Stimulated activated CD8-positive, alpha-beta memory T cell treated with anti-CD3 and anti-CD28 coated beads, Interleukin-4, amount 100 ng/mL, for 4 hours (primary cell): ENCODE measurements at places on chromosomes 3 and 15.
A peak's percentile ranks its signal among the peaks of the same experiment; 100 is the strongest.

DNA sequence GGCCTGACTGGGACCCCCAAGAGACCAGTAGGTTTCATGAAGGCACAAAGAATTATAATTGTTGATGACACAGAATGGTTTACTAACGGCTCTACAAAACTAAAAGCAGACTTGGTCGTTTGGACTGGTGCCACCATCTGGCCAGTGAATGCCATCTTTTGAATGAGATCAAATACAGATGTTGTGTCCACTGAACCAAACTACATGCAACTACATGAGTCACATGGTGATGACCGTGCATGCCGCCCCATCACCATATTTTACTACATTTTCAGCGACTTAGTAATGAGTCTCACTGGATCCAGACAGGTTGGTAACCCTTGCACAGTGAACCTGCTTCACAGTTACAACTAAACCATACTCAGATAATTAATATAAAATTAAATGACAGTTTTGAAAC is 803.3 kb downstream of the DIPK2A start:
- DNase-seq = no peak

- no peak for DNase-seq
Measured at GRCh38 chr3:193744048-193744821, 151.2 kb downstream of the OPA1 start.

DNA sequence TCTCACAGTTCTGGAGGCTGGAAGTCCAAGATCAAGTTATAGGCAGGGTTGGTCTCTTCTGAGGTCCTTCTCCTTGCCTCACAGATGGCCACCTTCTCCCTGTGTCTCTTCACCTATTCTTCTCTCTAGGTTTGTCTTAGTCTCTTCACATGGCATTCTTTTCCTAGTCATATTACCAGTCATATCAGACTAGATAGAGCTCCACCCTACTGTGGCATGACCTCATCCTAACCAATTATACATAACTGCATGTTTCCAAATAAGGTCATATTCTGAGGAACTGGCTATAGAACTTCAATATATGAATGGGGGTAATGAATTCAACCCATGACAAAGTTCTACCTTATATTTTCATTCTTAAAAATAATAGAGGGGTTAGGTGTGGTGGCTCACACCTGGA is 196.4 kb upstream of the UBE3A start:
- DNase-seq = no peak

GRCh38 chr15:82739086-82739485 is 29.4 kb upstream of the AP3B2 start:
- DNase-seq = no peak

GRCh38 chr15:45184562-45185041 is 3.2 kb downstream of the SHF start:
- DNase-seq = no peak

GRCh38 chr3:14340960-14341708 is 61.3 kb upstream of the SLC6A6 start:
- DNase-seq = no peak

DNA sequence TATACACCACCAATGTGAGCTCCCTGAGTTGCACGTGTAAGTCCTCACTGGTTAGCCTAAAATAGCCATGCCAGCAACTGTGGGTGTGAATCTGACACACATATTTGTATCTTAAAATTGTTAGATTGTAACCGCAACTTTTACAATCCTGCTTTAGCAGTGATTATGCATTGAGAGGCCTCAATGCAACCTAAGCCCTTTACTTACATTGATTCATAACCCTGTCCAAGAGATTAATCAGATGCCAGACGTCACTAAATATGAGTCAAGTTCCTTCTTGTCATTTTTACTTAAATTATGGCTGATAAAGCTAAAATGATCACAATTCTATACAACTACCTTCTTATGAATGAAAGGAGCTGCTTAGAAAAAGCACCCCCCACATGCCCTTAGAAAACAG is 46.9 kb downstream of the IL17RD start:
- no peak for DNase-seq

DNA sequence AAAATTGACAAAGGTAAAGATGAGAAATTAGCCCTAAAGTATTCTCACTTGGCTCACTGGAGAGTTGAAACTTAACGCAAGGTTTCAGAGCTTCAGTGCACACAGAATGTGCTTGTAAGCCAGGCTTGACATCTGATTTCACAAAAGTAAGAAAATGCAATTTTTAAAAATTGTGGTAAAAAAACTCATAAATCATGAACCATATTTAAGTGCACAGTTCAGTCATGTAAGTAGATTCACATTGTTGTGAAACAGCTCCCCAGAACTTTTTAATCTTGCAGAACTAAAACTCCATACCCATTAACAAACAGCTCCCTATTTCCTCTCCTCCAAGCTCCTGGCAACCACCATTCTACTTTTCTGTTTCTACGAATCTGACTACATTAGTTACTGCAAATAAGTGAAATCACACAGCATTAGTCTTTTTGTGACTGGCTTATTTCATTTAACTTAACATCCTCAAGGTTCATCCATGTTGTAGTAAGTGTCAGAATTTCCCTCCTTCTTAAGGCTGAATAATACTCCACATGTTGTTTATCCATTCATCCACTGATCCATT is 14.5 kb downstream of the RTP3 start:
- DNase-seq = no peak

GRCh38 chr3:11699083-11699427 is 55.3 kb upstream of the VGLL4 start:
- DNase-seq = no peak

GRCh38 chr3:22977042-22977441 is 226.1 kb upstream of the UBE2E2 start:
- DNase-seq = no peak

- DNase-seq = no peak
Measured at GRCh38 chr3:11776346-11776745, 70.3 kb downstream of the TAMM41 start.

DNA sequence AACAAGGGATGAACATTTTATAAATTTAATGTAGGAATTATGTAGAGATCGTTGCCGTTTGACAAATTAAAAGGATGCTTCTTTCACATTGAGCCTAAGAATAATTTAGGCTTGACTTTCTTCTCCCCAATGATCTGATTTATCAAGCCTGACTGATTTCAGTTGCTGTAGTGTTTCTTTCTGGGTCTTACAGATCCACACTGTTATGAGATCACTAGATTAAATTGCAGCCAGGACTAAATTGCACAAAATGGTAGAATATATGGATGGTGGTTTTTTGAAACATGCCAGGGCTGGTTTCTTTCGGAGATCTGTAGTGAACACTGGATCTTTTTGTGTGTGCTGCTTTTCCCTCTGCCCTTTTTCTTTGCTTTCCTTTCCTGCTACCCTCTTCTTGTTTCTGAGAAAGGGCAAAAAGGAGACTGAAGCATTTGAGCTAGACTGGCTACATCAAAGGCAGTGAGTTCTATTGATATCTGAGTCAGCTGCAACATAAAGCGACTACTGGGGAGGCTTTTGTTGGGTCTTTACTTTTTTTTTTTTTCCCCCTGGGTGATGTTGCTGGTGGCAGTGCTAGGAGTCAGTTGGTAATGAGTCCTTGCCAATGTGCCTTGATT is 83.0 kb downstream of the AKAP13 start:
- DNase-seq = no peak

DNA sequence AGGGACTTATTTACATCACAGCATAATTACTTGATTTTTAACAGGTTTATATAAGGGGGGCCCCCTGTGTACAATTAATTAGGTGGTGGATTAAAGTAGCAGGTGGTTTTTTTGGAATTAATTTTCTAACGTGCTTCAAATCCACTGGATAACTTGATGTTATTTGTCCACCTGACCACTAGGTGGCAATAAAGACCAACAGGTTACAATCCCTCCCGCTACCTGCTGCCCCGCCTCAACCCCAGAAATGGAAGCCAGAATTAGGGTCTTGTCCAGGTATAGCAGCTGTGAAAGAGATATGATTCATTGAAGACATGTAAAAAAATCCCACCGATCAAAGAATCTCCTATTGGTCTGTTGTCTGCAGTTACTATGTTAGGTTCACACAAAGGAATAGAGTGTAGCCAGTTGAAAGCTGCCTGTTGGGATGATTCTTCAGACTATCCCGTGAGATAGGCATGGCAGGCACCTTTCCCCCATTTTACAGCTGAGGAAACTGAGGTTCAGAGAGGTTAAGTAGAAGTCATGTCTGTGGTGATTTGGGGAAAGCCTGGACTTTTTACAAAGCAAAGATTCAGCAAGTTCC is 44.0 kb downstream of the MFSD1 start:
- DNase-seq = no peak

GRCh38 chr3:171951597-171951996 is 87.8 kb upstream of the FNDC3B start:
- no peak for DNase-seq

DNA sequence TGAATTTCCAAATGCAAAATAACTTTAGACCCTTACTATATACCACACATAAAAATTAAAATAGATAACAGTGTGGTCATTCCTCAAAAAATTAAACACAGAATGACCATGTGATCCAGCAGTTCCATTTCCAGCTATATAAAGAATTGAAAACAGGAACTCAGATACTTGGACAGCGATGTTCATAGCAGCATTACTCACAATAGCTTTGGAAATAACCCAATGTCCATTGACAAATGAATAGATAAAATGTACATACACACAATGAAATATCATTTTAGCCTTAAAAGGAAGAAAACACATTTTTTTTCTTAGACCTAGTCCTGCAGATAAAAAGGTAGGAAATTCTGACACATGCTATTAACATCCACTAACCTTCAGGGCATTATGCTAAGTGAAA is 26.7 kb downstream of the RAD51 start:
- DNase-seq = no peak

DNA sequence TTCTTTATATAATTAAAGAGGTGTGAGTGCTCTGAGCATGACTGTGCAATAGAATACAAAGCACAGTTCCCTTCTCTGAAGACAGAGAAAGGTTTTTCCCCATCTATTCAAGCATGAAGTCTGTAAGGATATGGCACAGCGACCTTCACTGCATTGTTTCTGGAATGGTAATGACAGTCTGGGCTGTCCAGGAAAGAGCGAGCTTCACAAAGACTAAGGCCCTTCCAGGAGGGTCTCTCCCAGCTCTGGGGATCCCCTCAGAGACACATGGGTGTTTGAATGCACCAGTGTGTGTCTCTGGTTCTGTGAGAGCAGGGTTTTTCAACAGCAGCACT is 179.9 kb upstream of the NR2E3 start:
- DNase-seq = no peak

- DNase-seq = no peak
Measured at GRCh38 chr15:33959844-33960548, 8.3 kb upstream of the CHRM5 start.

- no peak for DNase-seq
Measured at GRCh38 chr3:3848923-3849275, 49.7 kb downstream of the LRRN1 start.

- DNase-seq = no peak
Measured at GRCh38 chr15:27850981-27851857, 247.9 kb downstream of the OCA2 start.

GRCh38 chr3:196662711-196663571 is 23.4 kb downstream of the NRROS start:
- no peak for DNase-seq

DNA sequence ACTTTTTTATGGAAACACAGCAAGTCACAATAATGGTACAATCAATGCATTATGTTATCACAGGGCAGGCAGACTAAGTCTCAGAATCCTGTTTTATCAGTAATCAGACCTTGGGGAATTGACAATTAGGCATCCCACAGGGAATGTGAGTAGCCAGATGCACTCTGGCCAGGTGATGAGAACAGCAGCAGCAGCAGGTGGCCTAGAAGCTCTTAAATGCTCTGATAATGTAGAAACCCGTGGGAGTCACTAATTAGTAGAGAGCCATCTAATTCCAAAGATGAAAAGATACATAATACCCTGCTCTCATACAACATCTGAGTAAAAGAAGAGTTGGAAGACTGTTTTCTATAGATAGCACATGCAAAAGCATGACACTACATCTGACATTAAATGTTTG is 12.6 kb downstream of the CEP152 start:
- no peak for DNase-seq

- DNase-seq = no peak
Measured at GRCh38 chr15:42474827-42475226, 16.1 kb downstream of the ZNF106 start.

GRCh38 chr3:136250059-136250902 is at the start of gene PCCB:
Gene PCCB, plus strand, starts transcription at chr3:136250340. Its CDS starts 36 bp downstream, at chr3:136250376.
- peak; percentile 87 for DNase-seq

DNA sequence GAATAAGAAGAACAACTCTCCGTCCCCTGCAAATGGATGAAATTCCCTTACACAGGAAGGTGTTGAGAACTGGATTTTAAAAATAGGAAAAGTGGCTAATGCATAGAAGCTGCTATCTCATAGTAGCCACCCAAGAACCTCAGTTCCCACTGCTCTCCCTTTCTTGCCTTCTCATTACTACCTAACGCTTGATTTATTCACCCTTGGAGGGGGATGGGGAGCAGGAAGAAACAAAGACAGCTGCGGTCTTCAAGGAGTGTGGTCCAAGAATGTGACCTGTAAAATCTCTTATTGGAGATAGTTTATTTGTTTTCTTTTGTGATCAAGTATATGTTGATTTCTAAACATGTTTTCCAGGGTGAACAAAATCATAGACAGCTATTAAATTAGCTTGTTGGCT is 274.1 kb upstream of the CTNNB1 start:
- no peak for DNase-seq

- DNase-seq = no peak
Measured at GRCh38 chr3:87798567-87798947, 260.2 kb downstream of the CGGBP1 start.

- DNase-seq = no peak
Measured at GRCh38 chr3:10116138-10116460, 624 bp downstream of the BRK1 start.

GRCh38 chr3:54538346-54538745 is 389.5 kb downstream of the LRTM1 start:
- no peak for DNase-seq

GRCh38 chr15:62824111-62825015 is 218.2 kb upstream of the TPM1 start:
- DNase-seq = no peak

DNA sequence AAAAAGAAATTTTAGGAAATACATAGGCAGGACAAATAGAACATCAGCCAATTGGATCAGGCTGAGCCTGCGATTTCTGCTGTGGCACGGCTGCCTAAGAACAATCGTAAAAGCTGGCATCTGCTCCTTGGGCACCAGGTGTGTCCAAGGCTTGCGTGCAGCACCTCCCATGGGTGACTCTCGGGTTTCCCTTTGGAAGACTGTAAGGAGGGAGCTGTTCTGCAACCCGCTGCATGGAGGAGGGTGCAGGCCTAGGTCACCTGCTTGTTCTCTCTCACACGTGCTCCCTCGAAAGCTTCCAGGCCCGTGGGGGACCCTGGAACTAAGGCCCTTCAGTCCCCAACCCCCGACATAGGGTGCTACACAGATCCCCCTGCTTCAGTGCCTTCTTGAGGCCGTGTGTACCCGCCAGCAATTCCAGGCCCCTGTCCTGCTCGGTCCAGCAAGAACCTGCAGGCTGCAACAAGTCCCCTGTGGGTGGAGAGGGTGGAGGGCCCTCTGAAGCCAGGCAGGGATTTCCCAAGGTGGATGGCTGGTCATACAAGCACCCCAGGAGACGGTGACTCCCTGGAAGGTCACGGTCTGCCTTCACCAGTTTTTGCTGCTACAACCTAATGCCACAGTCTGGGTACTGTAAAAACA is 3.4 kb downstream of the GP9 start:
- no peak for DNase-seq
